ENCODE measurements at places on chromosomes 7 and 10.
A peak's percentile ranks its signal among the peaks of the same experiment; 100 is the strongest.

GRCh38 chr7:98816241-98816640 is 53.6 kb downstream of the TMEM130 start:
- DNase-seq = no peak

DNA sequence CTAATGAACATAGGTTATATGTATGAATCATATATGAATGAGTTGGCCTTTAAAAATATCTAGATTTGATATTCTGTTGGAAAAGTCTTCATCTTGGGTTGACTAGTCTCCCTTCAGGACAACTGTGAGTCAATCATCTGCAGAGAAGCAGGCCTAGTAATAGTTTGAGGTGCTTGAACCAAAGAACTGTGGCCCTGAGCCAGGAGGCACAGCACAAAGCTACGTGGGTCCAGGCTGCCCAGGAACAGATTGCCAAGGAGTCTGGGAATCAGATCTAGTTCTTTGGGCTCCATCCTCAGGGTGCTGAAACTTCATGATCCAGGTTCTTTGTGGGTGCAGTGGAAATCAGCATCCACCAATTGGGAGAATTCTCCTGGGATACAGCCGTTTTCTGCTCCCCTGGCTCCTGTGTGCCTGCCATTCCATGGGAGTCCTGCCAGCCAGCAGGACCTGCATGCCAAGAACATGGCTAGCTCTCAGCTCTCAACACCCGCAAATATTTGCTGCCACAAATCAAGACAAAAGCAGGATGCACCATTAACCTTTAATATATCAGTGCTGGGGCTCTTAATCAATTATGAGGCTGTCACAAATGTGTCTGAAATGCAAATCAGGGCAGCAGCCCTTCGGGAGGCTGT is 709.0 kb downstream of the GRID1 start:
- DNase-seq = no peak

- no peak for DNase-seq
Observed at GRCh38 chr7:156918635-156919034, 25.7 kb upstream of the LMBR1 start.

GRCh38 chr7:80707318-80707717 is 68.9 kb downstream of the CD36 start:
- no peak for DNase-seq

GRCh38 chr10:132417257-132417910 is 20.4 kb downstream of the PWWP2B start:
- no peak for DNase-seq

DNA sequence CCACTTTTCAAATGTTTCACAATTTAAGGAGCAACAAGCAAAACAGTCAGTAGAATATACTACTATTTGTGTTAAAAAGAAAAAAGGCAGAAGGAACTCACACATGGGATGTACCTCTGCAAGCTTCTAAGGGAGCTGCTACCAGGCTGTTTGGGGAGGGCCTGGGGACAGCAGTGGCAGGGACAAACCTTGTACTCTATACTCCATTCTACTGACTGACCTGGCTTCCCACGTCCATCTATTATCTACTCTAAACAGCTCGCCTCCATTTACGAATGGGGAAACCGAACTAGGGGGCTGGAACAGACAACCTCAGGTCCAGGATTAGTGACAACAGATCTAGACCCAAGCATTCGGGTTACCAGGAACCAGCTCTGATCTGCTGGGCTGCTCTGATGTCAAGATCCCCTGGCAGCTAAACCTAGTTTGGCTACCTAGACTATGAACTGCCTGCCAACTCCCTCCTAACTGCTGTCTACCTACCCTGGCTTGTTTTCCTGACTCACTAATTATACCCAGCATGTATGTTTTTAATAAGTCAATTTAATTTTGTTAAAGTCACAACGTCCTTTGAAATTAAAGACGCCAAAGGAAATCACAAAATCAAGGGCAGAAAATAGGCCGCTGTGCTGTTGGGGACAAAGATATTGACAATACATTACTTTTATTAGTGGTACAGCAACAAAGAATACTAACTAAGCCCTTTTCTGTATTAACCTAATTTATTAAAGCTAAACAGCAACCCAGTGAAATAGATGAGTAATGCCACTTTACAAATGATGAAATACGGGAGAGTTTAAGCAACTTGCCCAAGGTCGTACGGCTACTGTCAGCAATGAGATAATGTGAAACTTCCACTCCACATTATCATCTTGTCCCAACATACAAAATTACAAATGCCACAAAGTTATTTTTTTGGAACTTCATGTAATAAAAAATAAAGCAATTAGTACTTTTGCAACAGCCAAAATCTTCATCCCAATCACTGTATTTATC is 5.3 kb downstream of the PSAP start:
- DNase-seq = no peak

GRCh38 chr10:7193369-7193768 is 217.5 kb downstream of the SFMBT2 start:
- no peak for DNase-seq

DNA sequence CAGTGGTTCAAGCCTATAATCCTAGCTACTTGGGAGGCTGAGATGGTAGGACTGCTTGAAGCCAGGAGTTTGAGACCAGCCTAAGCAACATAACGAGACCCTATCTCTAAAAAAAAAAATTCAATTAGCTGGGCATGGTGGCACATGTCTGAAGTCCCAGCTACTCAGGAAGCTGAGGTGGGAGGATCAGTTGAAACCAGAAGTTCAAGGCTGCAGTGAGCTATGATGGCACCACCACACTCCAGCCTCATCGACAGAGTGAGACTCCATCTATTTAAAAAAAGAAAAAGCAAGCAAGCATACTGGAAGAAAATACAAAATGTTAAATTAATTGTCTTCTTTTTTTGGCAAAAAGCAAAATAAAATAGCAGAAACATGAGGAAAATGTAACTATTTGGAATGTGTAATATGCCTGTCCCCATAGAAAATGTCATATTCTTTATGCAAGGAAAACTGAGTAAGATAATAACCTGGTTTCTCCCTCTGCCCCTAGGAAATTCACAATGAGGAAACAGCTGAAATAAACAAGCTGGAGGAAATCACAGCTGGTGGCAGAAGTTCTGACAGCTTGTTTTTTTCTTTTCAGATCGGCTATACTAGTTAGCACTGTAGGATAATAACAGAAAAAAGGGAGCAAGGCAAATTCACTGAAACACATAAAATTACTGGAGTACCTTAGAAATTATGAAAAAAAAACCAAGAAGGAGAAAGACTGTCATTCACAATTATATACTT is 48.5 kb downstream of the HERPUD2 start:
- peak; percentile 32 for DNase-seq

DNA sequence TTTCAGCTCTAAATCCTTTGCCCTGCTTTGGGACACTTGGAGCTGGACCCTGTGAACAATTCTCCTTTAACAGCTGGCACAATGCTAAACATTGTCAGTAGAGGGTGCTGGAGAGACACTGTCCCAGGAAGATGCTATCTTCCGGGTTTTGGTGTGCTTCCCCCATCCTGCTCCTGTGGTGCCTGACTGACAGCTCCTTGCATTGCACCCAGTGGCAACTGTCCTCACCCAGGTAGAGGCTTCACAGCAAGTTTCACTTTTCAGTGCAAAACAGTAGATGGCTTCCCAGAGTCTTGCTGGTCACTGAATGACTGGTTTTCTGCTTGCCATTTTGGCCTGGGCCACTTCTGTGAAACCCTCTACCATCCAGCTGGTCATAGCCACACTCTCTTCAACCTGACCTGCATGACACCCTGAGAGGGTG is 77.3 kb downstream of the CDC14C start:
- peak; percentile 82 for DNase-seq

- DNase-seq = no peak
Observed at GRCh38 chr7:16202303-16202702, 219.0 kb downstream of the CRPPA start.

Measured in Kasumi-1 (cell line).